ENCODE measurements at places on chromosomes 6 and 20.

DNA sequence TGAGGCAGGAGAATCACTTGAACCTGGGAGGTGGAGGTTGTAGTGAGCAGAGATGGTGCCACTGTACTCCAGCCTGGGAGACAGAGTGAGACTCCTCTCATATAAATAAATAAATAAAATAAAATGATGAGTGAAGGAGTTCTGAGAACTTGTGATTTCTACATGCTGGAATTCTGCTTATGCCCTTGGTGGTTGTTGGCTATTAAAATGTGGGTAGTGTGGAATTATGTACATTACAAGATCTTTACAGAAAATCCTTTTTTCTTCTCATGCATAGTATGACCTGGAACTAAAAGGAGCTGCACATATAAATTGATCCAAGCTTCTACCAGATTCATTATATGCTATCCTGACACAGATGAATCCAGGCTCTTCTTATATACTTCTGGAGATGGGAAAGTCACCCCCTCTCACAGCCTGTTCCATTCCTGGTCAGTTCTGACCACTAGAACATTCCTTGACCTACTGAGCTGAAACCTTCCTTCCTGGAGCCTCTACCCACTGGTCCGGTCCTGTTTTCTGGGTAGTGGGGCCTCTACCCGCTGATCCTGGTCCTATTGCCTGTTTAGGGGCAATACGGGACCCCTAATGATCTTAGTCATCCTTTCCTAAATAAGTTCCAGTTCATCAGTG, 37.7 kb upstream of the TAF8 start:
- DNase-seq: no peak

DNA sequence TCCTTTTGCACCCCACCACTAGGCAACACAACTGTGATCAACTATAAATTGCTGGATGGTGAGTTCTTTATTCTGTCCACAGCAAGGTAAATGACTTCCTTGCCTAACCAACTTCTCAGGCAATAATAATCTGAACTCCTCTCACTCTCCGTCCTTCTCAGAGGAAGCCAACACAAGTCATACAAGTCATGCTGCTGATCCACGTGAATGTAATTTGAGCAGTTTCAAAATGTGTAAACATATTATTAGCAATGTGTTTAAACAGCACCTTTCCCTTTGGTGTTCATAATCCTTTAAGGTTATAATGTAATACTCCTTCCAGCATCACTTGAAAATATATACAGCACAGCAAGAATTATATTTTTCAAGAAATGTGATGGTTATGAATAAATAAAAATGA, 127.9 kb downstream of the QRSL1 start:
- DNase-seq: no peak

DNA sequence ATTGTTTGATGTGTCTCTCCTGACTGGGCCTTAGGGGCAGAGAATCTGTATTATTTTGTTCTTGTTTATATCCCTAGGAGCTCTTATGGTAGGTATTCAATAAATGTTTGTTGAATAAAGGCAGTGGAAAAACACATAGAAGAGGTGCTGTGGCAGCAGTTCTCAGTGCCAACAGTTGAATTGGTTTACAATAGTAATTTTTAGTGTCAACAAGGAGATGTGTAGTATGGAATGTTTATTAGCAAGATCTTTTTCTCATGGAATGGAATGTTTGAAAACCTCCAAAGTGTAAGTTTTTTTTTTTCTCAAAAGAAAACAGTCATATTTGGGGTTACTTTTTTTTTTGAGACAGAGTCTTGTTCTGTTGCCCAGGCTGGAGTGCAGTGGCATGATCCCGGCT, 28.0 kb downstream of the ASXL1 start:
- no peak for DNase-seq

DNA sequence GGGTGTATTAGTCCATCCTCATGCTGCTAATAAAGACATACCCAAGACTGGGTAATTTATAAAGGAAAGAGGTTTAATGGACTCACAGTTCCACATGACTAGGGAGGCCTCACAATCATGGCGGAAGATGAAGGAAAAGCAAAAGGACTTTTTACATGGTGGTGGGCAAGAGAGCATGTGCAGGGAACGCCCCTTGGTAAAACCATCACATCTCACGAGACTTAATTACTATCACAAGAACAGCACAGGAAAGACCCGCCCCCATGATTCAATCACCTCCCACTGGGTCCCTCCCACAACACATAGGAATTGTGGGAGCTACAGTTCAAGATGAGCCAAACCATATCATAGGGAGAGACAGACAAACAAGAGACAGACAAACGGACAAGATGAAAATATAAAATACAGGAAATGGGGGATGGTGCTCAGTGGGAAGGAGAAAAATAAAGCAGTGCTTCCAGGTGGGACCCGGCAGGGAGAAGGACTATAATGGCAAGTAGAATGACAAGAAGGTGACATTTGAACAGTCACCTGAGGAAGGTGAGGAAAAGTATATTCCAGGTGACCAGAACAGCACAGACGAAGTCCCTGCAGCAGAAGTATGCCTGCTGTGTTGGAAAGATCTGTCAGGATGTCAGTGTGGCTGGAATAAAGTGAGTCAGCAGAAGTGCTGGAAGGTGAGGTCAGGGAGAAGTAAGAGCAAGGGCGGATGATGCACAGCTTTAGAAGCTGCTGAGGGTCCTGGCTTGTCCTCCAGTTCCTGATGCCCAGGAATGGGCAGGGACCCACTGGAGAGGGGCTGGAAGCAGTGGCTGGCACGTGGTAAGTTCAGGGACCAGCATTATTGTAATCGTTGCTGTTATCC, 61.1 kb downstream of the SLC2A10 start:
- DNase-seq: no peak

- DNase-seq: no peak
Measured at GRCh38 chr6:136155191-136155590, 94.9 kb downstream of the MTFR2 start.

DNA sequence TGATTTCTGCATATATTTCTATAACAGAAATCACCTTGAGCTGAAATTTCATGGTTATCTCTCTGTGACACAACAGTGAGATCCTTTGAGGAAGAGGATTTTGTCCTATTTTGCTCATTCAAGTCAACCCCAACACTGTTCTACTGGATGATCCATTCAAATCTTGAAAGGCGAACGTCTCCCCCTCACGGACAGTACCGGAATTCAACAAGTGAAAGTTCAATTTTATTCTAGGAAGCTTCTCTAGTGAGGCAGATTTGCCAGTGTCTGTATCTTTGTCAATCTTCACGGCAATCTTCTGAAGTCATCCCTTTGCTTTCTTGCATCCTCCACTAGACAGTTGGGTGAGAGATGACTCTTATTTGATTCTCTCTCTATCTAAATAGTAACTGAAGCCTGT, 91.7 kb upstream of the PDE7B start:
- no peak for DNase-seq

DNA sequence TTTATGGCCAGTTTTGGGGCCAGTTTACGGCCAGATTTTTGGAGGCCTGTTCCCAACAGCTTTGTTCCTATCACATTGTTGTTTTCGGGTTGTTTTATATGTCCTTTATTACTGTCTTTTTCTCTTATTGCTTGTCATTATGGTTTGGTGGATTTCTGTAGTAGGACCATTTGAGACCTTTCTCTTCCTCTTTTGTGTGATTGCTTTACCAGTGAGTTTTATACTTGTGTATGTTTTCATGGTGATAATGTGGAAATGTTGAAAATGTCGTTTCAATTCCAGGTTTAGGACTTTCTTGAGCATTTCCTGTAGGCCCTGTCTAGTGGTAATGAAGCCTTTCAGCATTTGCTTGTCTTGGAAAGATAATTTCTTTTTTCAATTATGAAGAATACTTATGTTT, 17.8 kb downstream of the HLA-B start:
- no peak for DNase-seq

GRCh38 chr20:9323622-9324021, 190.8 kb upstream of the LAMP5 start:
- no peak for DNase-seq

DNA sequence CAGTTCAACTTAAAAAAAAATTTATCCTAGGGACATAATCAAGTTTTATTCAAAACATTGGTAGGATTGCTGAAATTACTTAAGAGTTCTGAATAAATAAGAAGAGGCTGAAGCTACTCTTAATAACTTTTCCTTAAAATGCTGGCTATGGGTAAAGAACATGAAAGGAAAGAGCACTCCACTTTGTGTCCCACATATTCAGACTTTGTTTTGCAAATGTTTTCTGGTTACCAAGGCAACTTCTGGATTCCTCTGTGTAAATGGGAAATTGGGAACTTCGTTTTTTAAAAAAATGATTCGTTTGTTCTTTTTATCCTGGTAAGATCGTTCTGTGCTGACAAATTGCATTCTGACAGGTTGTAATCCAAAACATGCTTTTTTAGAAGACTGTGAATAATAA, 115.0 kb downstream of the KIF6 start:
- no peak for DNase-seq

- no peak for DNase-seq
Measured at GRCh38 chr6:16583144-16583762, 178.0 kb downstream of the ATXN1 start.

DNA sequence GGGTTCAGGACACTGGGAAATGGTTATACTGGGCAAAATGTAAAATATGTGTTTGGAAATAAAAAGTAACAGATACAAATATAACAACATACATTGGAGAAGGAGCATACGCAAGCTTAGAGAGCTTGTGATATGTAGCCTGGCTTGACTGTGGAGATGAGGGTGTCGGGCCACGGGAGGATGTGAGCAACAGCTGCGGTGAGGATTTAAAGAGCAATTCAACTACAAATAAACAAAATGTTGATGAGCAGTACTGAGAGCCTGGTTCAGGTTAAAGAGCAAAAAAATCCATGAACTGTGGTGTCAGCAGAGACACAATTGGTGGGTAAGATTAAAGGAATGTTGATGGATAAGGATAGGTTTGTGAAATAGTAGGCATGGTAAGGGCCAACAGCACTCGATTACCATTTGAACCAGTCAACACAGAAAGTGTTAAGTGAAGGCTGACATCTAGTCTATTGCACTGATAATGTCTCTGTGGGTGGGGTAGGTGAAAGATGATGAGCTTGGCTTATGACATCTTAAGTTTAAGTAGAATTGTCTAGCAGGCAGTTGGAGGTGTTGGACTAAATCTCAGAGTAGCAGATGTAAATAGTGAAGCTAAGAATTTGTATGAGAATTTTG, 723.2 kb downstream of the EPM2A start:
- DNase-seq: no peak

DNA sequence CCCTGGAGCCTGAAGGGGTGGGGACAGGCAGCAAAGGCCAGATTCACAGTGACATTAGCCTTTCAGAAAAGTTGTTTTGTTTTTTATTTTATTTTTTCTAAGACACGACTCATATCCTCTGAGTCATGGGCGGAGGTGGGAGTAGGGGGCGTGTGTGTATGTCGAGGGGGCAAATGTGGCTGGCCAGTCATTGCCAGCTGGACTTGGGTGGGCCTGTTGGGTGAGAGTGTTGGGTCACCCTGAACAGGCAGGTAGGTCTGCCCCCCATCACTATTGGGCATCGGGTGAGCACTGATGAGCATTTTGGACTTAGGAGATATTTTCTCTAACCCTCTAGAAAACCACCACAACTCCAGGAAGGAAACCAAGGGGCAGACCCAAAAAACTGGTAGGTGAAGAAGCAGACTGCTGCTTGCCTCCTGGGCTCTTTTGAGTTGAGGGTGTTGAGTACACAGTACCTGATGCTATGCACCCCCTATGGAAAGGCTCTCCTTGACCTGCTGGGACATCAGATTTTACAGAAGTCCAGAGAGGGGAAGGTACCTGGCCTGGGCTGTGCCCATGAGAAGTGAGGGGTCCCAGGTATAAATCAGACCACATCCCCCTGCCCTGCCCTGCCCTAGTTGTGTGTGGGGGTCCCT, 5.6 kb downstream of the SMIM29 start:
- DNase-seq: no peak

- DNase-seq: no peak
Measured at GRCh38 chr6:138757136-138757535, 16.4 kb upstream of the CCDC28A start.

DNA sequence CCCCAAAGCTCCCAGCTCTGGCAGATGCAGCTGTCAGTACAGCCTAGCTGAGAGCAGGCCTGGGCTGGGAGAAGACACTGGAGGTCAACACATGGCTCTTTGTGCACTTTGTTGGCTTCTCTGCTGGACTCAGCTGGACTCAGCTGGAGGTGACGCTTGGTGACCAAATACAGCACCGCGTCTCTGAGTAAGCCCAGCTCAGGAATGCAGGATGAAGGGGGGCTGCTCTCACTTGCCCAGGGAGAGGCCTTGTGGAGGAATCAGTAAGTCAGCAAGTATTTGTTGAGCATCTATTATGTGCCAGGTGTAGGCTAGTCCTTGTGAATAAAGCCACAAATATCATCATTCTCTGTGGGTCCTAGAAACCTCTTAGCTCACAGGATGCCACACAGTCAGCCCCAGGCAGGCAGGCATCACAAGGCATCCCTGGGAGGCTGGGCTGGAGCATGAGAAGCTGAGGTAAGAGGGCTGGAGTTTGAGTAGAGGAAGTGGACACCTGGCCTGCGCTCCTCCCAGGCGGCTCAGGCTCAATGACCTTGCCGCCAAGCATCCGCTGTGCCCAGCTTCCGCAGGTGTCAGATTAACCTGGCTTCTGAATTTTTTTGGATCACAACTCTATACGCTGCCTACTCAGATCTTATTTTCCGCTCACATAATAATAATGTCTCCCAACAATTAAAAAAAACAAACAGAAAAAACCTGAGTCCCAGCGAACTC, 95.4 kb downstream of the TMEM170B start:
- DNase-seq: no peak

DNA sequence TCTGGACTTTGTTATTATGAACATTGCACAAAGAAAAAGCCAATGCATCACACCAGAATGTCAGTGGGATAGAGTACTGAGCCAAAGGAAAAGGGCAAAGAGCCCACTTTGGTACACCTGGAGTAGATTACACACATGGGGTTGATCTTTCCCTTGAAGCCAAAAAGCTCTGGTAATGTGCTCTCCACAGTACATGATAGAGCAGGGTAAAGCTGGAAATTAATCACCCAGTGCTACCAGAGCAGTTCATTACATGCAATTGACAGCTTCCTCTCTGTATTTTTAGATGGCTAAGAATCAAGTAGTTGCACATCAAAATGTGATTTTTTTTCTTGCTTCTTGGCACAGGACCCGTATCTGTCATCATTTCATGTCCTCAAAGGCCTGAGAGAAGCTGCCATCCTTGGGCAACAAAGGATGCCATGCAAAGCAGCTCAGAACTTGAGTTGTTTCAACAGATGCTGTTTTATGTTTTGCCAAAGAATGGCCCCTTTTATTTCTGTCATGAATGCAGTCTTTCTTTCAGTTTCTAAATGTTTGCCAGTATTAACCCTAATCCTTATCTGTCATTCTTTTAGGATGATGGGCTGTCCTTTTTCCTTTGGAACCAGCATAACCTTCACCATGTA, 88.1 kb downstream of the HDGFL1 start:
- no peak for DNase-seq

DNA sequence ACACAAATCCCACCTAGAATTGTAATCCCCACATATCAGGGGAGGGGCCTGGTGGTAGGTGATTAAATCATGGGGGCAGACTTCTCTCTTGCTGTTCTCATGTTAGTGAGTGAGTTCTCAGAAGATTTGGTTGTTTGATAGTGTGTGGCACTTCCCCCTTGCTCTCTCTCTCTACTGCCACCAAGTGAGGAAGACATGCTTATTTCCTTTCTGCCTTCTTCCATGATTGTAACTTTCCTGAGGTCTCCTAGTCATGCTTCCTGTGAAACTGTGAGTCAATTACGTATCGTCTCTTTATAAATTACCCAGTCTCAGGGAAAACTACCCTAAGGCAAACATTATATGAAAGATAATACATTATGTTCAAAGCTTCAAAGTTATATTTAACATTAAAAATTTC, 1297.5 kb upstream of the CITED2 start:
- no peak for DNase-seq

GRCh38 chr6:110971468-110971867, 10.4 kb upstream of the RPF2 start:
- DNase-seq: no peak

Data from GM18507 (cell line).